ENCODE measurements at places on chromosomes 11 and 22.
A peak's percentile ranks its signal among the peaks of the same experiment; 100 is the strongest.

GRCh38 chr11:57432714-57433163, 5.8 kb upstream of the SLC43A3 start:
- peak; percentile 93 for DNase-seq

DNA sequence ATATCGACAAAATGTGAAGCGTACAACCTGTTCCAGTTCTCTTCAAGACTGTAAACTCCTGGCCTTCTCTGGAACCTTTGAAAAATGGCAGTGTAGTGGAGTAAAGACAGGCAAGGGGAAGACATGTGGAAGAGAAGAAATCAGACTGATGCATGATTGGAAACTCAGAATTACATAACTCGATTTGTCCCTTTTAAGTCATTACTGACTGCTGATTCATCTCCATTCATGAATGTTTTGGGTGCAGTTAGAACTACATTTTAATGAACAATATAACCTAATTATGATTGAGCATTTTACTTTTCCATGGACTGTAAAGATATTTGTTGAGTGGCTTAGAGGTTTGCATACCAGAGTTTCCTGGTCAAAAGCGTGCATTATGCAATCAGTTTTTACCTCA, 32.9 kb downstream of the FAT3 start:
- no peak for DNase-seq

DNA sequence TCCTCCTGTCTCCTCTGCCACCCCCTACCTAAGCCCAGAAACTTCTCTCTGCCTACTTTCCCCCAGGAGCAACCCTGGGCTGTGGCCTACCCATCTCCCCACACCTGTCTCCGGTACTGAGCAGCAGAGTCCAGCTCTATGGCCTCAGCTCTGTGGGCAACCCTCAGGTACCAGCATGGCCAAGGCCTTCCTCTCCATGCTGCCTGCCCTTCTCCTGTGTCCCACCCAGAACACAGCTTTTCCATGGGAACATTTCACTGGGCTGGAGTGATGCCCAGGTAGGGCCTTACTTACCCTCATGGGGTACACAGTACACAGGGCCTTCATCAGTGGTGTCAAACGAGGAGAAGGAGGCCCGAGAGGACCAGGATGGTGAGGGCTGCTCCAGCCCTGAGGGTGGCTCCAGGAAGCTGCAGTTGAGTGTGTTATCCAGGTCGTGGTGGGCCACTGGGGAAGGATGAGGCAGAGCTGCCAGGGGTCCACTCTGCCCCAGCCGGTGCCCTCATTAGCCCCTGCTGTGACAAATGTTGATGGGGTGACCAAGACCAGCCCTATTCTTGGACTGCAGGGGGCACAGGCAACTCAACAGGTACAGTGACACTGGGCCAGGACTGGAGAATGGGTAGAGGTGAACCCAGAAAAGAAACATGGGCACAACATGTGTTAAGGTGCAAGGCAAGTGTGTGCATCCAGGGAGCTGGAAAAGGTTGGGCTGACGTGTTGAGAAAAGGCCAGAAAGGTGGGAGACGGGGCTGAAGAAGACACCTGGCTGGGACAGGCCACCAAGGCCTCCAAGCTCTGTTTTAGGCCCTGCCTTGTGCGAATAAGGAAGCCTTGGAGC, 10.3 kb downstream of the SCARF2 start:
- no peak for DNase-seq

DNA sequence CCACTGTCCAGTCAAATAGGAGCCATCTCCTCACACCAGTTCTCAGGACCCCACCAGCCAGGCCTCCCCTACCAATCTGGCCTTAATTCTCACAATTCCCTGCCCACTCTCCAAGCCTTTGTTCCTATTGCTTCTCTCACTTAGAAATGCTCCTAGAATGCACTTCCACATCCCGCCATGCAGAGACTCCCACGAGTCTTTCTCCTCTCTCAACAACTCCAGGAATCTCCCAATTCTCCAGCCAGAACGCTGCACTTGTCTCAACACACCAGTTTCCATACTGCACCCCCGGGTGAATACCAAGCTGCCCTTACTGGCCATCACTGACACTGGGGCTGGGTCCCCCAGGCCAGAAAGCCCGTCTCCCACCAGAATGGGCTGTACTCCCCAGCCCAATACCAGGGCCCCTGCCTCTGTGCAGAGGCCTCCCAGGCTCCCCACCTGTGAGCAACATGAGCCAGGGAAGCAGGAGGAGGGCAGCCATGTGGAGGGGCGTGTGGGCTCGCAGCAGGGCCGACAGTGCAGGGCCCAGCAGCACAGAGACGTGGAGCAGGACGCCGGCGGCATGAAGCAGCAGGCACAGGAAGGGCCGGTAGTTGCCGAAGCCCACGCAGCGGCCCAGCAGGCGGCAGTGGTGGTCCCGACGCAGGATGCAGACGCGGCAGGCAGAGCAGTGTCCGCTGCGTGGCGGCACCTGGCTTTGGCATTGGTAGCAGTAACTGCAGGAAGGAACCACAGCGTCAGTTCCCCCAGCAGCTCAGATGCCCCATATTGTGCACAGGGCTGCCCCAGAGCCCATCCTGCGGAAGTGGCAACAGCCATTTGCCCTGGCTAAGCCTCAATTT, 2.4 kb downstream of the ZDHHC24 start:
- no peak for DNase-seq

DNA sequence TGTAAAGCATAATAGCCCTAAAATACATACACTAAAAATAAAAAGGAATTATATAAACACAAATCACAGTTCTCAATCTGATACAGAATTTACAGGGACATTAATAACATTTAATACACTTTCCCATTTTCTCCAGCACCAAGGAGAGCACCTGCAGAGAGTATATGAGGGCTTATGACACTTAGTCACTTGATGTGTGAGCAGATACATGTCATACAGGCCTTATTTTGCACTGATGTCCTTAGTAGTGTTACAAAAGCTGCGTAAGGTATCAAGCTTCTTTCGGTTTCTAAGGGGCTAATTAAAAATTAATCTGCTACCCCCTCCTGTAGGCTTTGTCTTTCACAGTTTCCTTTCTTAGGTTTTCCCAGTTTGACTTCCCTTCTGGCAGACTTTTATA, 61.3 kb downstream of the TRIM44 start:
- no peak for DNase-seq
